Dermis microvascular lymphatic vessel endothelial cell (primary cell): ENCODE measurements at places on chromosomes 12 and 14. TPM values are rescaled to one million over a fixed set of nuclear protein-coding genes. Genes with fewer than 3 reads are reported as not detected.

DNA sequence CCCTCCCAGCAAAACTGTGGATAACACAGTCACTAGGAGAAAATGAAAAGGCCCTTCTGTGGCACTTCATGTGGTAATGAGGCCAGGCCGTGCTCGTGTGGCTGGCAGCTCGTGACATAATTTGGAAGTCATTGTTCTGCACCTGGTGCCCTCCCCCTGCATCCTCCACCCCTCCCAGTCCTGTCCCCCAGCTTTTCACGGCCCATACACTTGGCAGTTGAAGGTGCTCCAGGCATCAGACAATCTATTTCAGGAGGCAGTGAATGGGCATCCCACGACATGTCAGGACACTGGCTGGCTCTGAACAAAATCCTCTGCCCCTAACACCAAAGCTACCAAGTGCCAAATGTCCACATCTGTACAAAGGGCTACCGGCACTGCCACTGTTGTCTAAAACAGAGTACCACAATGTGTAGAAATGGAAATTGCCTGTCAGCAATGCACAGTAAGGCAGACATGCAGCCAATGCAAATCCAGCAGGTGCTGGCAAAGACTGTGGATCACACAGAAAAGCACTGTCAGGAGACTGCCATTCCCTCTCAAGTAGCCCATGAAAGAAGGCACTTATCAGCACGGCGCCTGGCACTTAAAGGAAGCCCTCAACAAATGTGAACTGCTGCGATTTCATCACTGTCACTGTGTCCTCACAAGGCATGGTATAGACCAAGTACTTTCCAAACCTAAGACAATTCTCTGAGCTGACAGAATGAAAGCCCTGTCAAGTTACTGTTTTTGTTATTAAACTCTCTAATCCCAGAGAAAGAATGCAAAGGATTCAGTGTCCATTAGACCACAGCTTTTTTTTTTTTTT lies 39.1 kb downstream of the CORO1C start:
- DNase-seq: peak; percentile 62

GRCh38 chr14:53824061-53824460 lies 132.6 kb downstream of the BMP4 start:
- DNase-seq: no peak

DNA sequence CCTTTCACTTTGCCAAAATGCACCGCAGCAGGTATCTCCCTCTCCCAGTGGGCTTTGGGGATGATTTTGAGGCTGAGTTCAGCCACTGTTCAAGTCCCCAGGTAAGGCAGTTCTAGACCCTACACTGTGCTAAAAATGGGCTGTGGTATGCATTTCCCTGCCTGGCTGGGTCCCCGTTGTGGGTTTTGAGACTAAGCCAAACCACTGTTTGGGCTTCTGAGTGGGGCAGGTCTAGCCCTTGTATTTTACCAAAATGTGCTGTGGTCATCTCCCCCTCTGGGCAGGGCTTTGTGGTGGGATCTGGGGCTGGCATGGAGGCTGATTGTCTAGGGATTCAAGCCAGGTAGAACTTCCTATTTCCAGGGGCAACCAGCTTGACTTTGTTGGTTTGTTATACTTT lies 13.6 kb upstream of the OR4Q3 start:
- DNase-seq: no peak

GRCh38 chr14:100546051-100546443 lies 41.2 kb downstream of the BEGAIN start:
- no peak for DNase-seq

The MGP gene
- 149 and 328 TPM in 2 replicates for total RNA-seq

The SOAT2 gene
- total RNA-seq: not detected in 2 replicates

The PIWIL1 gene
- total RNA-seq: under 0.01 TPM in 1 of 2 replicates, not detected in the other
